ENCODE measurements at places on chromosomes 16 and 17.

DNA sequence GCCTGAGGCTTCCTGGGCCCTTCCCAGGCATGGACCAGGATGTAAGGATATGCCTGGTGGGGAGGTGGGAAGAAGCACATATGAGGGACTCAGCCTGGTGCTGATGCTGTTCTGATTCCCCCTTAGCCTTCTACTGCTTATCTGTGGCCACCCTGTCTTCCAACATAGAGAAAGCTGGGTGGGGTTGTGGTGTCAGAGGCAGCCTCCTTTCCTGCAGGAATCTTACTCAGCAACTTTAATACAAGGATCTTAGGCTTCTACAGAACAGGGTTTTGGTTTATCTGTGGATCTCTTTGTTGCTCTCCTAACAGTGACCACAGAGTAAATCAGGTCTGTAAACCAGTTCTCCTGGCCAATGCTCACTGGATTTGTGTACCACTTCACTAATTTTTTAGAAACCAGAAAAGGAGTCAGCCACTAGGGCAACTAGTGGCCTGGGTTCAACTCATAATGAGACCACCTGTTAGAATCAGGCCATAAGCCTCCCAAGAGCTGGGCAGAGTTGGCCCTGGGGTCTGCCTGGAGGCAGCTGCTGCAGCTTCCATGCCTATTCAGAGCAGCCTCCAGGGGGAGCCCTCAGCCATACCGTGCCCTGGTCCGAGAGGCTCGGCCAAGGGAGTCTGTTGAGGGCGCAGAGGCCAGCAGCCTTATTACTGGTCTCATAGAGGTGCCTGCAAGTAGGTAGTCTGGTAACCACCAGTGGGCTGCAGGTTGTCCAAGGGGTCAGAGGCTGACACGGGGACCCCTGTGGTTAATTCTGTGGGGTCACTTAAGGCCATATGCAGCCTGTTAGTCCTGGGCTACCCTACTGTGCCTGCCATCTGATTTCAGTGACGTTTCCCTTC lies 7.1 kb downstream of the HAS3 start:
- no peak for DNase-seq

DNA sequence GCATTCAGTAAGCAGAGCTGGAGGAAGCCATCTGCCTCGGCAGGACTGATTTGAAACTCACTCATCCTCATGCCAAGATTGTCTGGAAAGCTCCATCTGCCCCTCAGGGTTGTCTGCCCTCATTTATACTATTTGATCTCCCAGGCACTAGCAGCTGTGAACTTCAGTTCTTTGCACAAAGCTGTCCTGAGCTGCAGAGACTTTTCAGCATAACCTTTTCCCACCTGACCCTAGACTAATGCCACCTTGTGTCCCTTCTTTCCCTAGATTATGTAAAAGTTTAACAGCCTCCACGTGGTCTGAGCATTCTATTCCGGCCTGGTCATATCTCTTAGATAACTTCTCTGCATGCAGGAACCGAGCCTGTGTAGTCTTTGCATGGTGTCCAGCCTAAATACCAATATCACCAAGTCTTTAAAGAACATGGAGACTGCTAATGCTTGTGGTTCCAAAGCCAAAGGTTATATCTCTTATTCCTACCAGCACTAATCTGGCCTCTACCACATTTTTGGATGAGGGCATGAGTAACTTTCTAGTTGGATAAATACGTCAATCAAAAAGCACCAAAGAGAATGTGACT lies 29.1 kb downstream of the STAT5A start:
- DNase-seq, result no peak

GRCh38 chr17:16282522-16282921 lies 65.5 kb downstream of the PIGL start:
- DNase-seq, result no peak

DNA sequence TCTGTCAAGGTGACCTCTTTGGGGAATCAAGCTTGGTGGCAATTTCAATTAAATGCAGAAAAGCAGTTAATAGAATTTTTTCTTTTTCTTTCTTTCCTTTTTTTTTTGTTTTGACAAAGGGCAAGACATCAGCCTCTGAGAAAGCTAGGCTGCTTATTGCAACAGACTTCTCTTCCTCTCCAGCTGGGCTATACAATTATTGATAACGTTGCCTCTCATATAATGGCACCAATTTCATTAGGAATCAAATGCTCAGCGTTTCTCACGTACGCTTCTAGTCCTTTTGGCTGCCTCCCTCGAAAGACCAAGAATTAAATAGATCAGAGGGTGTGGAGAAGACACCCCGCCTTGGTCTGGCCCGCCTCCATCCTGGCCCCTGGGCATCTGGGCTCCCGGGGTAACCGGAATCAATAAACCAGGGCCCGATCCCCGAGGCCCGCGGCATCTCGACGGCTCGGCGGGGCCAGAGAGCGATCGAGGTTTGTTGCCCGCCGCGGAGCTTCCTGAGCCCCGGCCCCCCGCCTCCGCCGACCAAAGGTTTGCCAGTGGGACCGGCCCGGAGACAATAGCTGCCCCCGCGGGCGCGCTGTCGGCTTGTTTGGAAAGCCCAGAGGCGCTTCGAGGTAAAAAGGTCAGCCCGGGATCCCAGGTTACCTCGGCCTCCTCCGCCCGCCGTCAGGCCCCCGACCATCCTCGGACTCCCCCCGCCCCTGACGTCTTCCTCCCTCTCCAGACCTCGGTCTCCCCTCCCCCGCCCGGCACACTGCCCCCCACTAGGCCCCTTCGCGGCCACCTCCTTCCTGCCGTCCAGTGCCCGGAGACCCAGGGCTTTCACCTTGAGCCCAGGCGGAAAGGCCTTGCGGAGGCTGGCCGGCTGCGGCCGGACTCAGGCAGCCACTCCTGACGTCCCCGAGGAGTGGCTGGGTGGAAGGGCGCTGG lies 3.9 kb downstream of the HOXB1 start:
- DNase-seq, result no peak

DNA sequence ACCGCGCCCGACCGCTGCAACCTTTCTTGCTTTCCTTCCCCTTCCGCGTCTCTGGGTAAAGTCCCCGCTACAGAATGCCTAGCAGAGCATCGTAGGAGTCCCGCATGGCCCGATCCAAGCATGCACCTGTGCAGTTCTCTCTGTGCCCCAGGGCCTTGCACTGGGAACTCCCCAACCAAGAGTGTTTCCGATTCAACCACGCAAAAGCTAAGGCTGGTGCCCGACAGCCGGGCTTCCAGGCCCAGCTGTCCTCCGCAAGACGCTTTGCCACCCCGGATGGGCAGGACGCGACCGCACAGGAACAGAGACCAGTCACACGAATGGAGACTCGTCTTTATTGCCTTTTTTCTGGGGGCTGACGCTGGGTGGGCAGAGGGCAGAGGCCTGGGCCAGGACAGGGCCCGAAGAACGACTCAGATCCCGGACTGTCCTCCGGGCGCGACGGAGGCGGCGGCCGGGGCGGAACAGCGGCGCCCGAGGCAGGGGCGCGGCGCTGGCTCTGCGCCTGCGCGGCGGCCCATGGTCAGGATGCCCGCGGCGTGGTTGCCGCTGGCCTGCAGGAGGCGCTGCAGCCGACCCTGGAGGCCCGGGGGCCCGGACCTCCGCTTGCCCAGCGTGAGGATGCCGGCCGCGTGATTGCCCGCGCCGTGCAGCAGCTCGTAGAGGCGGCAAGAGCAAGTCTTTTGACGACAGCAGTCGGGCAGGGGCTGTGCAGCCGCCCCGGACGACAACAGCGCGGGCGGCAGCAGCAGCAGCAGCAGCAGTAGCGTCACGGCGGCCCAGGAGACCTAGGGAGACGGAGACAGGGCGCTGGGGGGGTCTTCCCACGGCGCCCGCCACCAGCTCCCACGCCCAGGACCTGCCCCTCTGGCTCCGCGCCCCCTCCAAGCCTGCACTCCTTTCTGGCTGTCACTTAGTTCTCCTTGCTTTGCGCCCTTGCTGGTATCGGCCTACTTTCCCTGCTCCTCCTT lies 1.2 kb downstream of the HCRT start:
- DNase-seq, result no peak

- DNase-seq, result no peak
Measured at GRCh38 chr17:73516431-73516830, 127.8 kb downstream of the SDK2 start.

- no peak for DNase-seq
Measured at GRCh38 chr16:84281074-84281473, 13.6 kb upstream of the WFDC1 start.

DNA sequence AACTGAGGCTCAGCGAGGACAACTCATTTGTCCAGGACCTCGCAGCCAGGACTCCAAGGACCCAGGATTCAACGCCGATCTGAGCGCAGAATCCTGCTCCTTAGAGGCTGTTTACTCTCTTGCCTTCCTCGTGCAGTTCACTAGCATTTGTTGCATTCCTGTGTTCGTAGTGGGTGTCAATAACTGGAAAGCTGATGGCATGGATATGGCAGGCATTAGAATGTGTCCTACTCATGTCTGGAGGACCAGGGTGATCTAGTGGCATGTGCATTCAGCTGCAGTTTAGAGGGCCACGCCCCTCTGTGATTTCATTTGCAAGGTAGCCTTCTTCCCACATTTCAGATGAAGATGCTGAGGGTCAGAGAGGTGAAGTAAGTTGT lies 510 bp downstream of the CRISPLD2 start:
- DNase-seq, result no peak

GRCh38 chr17:977166-977565 lies 2.4 kb downstream of the NXN start:
- DNase-seq, result no peak

GRCh38 chr17:47735139-47735464 lies 2.1 kb downstream of the TBX21 start:
- no peak for DNase-seq

DNA sequence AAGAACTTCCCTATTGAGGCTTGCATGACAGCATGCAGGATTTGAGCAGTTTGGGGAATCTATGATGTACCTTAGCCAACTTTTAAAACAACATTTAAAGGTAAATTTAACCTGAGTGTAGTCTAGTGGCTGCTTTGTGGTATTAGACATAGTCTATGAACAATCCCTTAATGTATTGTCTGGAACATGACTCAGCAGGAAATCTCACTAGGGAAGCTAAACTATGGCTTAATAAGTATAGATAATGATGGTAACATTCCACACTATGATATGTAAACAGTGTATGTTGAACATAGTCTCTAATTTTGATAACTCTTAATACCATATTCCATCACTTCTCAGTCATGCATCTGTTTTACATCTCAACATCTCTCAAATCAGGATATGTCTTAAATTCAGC lies 52.1 kb upstream of the SLC12A3 start:
- no peak for DNase-seq

DNA sequence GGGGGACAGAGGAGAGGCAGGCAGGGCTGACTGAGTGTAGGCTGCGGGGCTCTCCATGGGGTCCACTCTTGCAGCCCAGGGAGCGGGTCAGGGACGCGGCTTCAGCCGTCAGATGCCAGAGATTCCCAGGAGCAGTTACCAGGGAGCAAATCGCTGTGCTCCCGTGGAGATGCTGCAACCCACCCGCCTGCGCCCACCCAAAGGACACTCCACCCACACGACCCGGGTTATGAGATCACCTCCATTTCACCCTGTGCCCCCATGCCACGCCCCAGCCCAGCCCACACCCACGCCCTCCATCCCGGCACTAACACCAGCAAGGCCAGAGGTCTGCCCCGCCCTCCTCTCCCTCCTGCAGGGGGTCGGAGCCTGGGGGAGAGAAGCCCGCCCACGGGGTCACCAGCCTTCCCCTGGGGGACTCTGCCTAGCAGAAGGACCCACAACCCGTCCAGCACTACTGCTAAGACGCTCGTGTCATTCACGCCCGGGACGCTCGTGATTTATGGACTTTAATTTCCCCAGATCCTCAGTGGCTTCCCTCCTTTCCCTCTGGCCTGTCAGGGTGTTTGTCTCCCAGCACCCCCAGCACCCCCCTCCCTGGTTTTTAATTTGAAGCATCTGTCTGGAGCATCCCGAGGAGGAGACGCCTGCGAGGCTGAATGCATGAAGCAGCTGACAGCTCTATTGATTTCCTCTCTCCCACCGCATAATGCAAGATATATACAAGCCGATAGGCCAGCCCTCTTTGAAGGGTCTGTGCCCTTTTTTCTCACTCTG lies 6.7 kb upstream of the RPL38 start:
- no peak for DNase-seq

GRCh38 chr17:5429191-5429887 lies 9.4 kb downstream of the RPAIN start:
- DNase-seq, result no peak

DNA sequence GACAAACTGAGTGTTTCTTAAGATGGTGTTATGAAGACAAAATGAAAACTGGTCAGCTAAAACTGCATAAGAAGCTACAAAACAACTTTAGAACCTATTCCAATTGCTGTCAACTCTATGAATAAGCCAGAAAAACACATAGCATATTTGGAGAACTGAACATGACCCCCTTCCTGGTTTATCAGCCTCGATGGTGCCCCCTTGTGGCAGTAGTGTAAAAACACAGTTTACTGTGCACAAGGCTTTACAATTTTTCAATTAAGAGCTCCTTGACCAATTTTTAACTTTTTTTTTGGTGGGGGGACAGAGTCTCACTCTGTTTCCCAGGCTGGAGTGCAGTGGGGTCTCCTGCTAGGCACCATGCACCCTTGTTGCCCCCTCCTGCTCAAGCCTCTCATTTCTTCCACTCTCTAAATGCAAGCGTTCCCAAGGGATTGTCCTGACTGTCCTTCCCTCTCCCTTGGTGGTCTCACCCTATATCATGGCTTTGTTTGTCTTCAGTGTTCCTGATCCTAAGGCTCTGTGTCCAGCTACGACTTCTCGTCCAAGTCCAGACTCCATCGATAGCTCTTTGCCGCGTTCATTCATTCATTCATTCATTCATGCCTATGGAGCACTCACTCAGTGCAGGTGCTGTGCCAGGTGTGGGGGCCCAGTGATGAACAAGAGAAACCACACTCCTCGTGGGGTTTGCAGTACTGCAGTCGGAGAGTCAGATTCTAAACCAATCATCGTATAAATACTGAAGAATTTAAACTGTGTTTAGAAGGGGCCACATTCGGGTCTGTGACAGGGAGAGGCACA lies 7.5 kb downstream of the EIF1 start:
- peak; percentile 8 for DNase-seq

GRCh38 chr16:17970816-17971331 lies 365.7 kb downstream of the NPIPA8 start:
- no peak for DNase-seq

DNA sequence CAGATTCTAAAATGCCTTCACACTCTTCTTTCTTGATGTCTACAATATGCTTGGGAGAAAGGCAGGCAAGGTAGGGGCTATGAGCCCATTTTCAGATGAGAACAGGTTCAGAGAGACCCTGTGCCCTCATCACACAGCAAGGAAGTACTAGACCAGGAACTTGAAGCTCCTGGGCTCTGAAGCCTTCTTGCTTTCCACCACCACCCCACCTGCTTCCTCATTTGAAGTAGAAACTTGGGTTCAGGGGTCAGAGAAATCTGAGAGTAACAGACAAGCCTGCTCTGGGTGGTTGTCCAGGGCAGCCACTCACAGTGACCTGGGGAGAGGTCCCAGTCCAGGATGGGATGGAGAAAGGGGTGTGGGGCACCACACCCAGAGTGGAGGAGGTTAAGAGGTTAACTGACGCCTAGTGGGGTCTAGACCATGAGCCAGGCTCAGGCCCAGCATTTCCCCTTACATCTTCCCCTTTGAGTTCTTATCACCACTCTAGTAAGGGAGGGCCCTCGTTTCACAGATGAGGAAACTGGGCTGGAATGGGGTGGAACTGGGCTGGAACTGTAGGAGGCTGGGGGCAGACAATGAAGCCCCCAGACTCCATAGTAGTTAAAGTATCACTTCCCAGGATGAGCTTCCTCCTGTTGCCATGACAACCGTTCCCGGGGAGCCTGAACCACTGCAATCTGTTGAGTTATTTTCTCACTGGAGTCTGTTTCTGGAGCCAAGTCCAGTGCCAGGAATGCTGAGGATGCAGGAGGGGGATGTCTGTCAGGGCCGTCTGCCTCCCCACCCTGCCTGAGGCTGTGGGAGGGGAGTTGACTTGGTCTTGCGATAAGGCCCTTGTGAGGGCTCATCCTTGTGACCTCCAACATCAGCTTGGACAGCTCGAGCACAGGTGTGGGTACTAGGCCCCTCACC lies 16.2 kb upstream of the PHF12 start:
- DNase-seq, result no peak

Measured in NCI-H187 treated with DMSO at 0.1 percent for 48 hours (cell line).